ENCODE measurements at places on chromosomes 7 and 10.

DNA sequence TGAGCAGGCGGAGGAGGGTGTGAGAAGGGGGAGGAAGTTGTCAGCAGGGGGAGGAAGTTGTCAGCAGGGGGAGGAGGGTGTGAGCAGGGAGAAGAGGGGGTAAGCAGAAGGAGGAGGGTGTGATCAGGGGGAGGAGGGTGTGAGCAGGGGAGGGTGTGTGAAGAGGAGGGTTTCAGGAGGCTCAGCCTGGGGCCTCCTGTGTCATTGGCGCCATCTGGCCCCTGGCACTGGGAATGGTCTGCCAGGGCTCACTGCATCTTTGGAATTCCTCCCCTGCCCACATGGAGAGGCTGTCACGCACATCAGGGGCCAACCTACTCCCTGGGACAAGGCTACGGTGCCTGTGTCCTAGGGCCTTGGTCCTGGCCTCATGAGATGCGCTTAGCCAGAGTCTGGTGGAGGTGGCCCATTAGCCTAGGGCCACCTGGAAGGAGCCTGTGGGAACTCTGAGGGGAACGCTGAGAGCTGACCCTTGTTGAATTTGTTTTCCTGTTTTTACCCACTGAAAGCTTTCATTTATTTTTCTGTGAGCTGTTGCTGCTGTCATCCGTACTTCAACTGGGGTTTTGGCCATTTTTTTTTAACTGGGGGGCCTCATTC lies 18.0 kb downstream of the CAMK2B start:
- no peak for DNase-seq

DNA sequence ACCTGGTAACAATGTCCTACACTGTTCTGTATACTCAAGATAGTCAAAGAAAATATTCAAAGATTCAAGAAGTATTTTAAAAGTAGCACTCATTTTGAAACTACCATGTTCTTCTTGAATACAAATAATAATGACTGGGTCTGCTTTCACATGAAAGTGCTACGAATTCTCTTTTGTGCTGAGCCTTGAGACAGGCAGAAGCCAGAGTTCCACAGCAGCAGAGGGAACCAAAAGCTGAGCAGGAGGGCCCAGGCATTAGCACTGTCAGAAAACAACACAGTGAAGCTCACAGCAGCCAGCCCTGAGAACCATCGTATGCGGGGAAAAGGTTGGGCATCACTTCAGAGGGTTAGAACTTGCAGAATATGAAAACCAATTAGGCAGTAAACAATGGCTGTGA lies 38.9 kb downstream of the ANKMY2 start:
- DNase-seq: no peak

DNA sequence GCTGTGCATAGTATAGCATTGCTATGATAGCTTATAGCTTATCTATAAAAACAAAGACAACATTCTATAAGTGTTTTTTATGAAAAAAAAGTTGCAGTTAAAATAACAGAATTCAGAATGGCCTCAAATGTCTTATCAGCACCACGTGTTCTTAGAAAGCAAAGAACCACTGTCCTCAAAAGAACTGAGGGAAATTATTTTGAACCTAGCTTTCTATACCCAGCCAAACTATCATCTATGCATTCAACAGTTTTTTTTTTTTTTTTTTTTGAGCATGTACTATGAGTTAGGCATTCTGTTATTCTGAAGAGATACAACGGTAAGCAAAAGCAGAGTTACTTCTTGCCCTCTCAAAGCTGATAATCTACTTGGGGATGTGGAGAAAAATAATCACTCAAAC lies 247.8 kb downstream of the CREB5 start:
- no peak for DNase-seq

DNA sequence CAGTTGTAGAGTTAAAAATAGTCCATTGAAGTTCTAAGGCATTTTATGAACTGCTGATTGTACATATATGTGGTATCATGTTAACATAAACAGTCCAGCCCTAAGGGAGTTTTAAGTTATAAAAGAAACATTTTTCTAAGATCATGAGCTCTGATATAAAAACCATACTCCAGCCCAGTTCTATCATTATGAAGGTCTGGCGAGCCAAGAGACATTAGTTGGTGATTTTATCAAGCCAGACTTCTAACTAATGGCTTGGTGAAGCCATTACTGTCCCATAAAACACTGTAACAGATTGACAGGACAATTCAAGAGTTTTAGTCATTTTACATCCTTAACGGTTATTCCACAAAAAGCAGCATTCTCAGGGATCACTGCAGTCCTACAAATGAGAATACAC lies 221.6 kb downstream of the RNLS start:
- DNase-seq: no peak

DNA sequence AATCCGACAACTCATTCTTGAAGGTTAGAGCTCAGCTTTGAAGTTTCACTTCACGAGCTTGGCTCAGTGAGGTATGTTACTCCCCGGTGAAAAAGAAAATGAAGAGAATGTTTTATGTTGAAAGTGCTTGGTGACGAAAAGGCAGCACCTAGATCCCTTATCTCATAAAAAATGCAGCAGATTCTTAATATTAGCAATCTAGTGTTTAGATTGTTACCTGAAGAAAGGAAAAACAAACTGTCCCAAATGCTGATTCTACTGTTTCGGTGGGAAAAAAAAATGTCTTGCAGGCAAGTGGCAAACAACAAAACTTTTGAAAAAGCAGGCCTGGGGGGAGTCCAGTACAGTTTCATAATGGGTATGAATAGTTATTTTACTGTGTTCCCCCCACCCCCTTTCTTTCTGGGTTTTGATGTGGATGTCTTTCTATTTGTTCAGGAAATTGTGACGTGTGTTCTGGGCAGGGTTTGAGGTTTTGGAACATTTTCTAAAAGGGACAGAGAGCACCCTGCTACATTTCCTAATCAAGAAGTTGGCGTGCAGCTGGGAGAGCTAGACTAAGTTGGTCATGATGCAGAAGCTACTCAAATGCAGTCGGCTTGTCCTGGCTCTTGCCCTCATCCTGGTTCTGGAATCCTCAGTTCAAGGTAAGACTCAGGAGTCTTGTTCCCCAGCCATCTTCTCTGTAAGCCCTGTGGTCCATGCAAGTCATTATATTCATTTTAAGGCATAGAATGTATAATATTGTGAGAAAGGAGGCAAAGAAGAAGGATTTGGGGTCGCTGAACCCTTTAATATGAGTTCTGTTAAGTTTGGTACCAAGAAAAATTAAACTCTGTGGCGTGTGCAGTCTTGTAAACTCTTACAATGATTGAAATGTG lies at the start of gene SRGN:
Gene SRGN (plus strand): TSS at position 514 of the 881 bp plus-strand sequence. CDS start 55 bp downstream, at position 569.
- DNase-seq: peak; percentile 94

DNA sequence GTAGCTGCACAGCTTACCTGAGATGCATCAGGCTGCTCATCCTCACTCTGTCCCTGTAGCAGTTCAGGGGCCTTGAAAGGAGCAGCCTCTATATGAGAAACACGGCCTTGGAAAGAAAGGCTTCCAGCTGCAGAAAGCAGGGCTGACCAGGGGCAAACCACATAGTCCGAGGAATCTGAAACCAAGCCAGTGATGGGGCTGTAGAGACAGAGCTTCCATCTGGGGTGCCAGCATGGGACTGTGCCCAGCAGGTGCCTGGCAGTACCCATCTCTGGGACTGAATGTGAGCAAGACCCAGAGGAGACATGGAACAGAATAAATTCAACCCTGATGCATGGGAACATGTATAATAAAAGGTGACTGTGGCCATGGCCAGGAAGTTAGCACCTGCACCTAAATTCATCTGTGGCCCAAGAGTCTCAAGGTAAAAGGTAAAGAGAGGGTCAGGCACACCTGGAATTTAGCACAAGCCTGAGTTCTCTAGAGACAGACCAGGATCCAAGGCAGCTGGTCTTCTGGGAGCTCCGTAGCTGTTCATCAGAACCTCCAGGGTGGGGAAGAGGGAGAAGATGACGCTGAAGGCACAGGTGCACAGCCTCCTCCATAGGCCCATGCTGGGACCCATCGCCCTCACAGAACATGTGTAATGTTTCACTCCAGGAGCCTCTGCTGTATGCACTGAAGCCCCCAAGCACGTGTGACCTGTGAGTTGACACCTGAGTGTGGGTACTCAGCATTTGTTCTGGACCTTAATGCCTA lies 25.3 kb downstream of the FRMPD2 start:
- DNase-seq: no peak

GRCh38 chr7:29609162-29610037 lies 45.8 kb downstream of the PRR15 start:
- no peak for DNase-seq

DNA sequence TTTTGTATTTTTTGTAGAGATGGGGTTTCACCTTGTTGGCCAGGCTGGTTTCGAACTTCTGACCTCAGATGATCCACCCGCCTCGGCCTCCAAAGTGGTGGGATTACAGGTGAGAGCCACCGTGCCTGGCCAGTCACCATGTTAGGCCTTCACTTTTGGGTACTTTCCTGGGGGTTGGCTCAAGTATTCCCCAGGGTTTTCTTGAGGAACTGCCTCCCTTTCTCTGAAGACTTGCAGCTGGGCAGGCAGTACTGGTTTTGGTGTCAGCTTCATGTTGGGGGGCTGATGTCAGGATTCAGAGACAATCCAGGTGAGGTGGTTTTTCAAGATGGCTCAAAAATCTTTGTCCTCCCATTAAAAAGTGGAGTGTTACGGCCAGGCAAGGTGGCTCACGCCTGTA lies 7.7 kb downstream of the ZNHIT1 start:
- DNase-seq: no peak

- DNase-seq: no peak
Observed at GRCh38 chr10:128051548-128051947, 74.7 kb downstream of the MKI67 start.

DNA sequence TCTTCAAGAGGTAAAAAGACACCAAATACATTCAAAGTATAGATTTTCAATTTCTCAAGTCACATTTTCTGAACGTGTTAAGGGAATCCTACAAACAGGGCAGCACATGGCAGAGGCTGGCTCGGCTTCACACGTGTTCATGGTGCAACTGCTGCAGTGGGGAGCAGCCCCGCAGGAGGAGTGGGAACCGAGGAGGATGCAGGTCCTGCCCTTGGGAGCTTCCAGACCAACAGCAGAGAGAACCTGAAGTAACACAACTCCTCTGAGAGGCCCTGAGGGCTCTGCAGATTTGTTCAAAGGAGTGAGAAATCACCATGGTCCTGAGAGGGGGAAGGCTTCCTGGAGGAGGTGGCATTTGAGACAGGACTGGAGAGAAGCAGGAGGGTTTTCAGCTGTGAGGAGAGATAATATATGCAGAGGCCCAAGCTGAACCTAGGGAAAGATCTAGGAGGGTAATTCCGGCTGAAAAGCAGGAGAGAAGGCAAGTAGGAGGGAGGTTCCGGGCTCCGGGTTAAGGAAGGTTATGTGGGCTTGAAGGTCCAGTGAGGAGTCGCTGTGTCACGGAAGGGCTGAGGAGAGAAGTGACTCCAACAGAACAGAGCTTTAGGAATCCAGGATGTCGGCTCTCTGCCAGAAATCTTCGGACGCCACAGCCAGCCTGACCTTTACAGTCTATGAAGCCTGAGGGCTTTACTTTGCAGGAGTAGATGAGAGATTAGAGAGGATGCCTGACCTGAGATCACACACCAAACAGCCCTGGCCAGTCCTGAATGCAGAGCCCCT lies 77.5 kb downstream of the GPR26 start:
- DNase-seq: no peak

DNA sequence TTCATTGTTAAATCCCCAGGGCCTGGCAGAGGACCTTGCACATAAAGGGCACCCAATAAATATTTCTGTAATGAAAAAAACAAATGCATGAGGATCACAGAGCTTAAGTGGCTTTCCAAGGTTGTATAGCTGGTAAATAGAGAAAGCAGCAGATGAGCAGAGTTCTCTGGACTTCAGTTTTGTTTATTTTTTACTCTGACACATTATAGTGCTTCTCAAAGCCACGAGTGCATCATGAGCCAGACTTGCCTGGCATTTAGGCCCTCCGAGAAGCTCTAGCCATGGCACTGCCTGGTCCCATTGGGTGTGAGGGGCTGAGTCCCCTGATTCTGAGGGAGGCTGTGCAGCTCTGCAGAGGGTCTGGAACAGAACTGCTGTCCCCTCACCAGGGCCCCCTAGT lies 87.2 kb upstream of the ZNF32 start:
- no peak for DNase-seq
